NCI-H1092 (cell line): ENCODE measurements at places on chromosomes 11 and 22.
A peak's percentile ranks its signal among the peaks of the same experiment; 100 is the strongest.

GRCh38 chr22:29623059-29623458 is 19.6 kb downstream of the NF2 start:
- no peak for DNase-seq

GRCh38 chr11:119694334-119694733 is 34.7 kb downstream of the NECTIN1 start:
- DNase-seq: no peak

DNA sequence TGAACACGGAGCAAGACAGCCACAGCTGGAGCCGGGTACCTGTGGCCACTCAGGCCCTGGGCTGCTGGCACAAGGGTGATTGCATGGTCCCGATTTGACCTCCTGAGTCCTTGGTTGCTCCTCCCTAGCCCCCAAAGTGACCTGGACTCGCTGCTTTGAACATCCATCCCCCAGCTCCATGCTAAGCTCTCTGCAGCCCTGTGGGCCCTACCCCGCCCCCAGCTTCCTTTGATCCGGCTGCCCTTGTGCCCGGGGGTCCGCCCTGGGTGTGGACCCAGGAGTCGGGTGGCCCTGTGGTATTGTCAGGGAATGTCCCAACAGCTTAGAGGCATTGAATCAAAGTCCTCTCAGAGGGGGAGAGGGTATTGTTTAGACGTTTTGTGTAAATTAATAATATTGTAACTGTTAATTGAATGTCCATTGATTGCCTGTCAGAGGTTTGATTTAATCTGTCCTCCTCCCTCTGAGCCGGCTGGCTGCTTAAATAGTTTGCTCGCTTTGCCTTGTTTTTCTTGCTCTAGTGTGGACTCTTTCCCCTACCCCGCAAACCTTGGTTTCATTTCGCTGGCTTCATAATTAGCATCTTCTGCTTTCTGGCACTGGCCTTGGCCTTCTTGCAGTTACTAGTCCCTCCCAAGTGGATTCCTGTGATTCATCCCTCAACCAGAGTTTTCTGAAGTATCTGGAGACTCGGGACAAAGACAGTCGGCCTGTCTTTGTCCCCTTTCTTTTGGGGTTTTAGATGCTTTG is 20.7 kb downstream of the GRIK4 start:
- no peak for DNase-seq

- DNase-seq: peak; percentile 80
Observed at GRCh38 chr22:22558972-22559603, at the start of gene PRAME. TSS of gene PRAME (minus strand) at chr22:22559265. CDS start at chr22:22556832, 2,433 bp downstream.

GRCh38 chr11:102157219-102157618 is 47.0 kb downstream of the YAP1 start:
- DNase-seq: no peak

DNA sequence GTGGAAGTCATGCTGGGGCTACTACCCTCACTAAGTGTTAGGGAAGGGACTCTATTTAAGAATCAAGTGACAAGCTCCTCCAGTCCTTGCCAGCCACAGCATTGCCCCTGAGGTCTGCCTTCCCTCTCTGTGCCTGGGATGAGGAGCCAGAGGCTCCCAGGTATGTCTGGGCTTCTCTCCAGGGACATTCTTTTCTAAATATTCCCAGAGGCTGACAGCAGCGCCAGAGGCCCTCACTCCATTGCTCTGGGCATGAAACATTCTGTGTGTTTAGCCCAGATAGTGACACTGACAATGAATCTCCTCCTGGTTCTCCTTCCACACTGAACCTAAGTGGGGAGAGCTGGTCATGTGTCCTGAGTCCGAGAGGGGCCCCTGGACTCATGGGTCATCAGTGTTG is 2.2 kb downstream of the OR51E1 start:
- no peak for DNase-seq

DNA sequence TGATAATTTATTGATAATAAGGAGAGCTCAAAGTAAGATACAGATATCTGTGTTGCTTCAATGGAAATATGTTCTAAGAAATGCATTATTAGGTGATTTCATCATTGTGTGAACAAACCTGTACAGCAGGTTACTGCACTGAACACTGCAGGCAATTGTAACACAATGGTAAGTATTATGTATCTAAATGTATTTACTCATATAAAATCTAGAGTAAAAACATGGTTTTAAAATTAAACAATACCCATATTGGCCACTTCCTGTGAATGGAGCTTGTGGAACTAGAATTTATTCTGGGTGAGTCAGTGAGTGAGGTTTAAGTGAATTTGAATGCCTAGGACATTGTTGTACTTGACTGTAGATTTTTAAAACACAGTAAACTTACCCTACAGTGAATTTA is 722.9 kb upstream of the RAG2 start:
- no peak for DNase-seq

DNA sequence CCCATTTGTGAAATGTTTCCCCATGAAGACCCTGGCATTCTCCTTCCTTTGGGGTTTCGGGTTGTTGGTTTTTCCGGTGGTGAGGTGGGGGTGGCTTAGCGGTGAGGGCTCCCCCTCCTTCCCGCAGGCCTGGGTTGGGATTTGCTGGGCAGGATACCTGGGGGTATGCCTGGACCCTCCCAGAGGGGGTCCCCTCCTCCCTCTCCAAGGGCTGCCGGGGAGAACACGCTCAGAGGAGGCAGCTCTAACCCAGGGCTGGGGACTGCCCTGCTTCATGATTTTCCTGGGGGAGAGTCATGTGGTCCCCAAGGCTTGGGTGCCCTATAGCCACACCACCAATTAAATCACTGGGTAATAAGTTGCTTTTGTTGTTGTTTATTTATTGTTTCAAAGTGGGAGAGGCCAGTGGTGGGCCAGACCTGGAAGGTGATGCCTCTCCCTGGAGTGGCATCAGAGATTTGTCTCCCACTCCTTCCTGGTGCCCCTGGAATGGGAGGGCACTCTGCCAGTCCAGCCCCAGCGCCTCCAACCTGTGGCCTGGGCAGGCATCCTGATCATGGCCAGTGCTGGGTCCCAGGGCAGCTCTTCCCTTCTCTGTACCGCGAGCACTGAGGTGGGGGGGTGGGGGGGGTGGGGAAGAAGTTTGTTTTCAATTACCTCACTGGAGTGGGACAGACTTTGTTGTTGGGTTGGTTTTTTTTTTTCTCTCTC is 1.3 kb upstream of the CLCF1 start:
- DNase-seq: no peak

DNA sequence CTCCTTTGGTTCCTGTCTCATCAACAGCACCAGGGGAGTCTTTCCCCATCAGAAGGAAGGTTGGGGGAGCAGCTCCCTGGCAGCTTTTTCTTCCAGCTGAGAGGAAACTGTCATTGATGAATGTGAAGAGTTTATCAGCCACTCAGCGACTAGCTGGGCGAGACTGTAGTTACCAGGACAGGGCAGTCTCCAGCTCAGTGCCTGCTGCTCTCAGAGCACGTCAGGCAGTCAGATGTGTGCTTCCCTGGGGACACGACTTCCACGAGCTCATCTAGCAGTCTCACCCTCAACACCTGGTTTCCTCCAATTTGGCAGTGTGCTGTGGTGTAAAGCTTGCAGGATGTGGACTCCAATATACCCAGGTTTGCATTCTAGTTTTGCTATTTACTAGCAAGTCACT is 12.5 kb upstream of the C1QTNF4 start:
- DNase-seq: no peak

- no peak for DNase-seq
Observed at GRCh38 chr11:65879617-65880016, at the start of gene CTSW. TSS of gene CTSW (plus strand) at chr11:65879837. CDS start at chr11:65879855, 18 bp downstream.

GRCh38 chr11:72075109-72075508 is 5.2 kb downstream of the NUMA1 start:
- no peak for DNase-seq

GRCh38 chr11:70853068-70853769 is 399.2 kb downstream of the SHANK2 start:
- no peak for DNase-seq

DNA sequence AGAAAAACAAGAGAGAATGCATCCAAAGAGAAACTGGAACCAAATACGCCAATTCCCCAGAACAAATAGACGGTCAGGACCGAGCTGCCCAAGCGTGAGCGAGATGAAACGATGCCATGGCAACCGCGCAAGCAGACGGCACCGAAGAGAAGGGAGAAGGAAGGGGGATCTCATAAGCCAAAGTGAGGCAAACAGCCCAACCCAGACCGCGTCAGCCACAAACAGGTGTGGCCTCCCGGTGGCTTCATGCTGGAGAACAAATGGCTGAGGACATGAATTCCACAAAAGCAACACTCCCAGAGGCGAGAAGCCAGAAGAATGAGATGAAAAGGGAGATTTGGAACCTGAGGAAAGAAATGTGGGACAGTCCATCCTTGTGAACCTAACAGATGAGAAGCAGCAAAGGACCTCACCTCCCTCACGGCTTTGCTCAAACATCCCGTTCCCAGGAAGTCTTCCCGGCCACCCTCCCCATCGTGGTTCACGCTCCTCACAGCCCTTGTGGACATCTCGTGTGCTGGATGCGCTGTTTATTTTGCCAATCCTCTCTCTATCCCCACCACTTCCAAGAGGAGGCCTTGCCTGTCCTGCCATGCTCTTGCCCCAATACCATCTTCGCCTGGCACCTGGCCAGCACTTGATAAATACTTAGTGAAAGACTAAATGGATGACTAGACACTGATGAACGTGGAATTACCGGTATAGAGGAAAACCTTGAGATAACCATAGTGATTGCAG is 89.1 kb upstream of the RTL6 start:
- peak; percentile 30 for DNase-seq

GRCh38 chr22:37276776-37277175 is 5.5 kb upstream of the CYTH4 start:
- DNase-seq: no peak

DNA sequence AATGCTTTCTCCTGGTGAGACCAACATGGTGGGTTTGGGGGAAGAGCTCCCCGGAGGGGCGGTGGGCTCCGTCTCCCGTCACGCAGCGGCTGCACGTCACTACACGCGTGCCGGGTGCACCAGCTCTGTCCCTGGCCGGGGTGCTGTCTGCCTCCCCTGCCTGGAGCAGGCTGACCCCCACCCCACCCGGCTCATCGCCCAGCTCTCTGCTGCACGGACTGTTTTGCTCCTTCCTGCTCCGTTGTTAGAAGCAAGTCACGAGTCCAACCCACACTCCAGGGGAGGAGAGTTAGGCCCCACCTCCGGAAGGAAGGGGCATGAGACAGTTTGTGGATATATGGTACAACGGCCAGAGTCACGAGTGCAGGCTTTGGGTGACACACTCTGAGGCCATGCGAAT is 364.9 kb downstream of the BRD1 start:
- no peak for DNase-seq

- no peak for DNase-seq
Observed at GRCh38 chr11:67654225-67654624, 3.7 kb upstream of the ACY3 start.

DNA sequence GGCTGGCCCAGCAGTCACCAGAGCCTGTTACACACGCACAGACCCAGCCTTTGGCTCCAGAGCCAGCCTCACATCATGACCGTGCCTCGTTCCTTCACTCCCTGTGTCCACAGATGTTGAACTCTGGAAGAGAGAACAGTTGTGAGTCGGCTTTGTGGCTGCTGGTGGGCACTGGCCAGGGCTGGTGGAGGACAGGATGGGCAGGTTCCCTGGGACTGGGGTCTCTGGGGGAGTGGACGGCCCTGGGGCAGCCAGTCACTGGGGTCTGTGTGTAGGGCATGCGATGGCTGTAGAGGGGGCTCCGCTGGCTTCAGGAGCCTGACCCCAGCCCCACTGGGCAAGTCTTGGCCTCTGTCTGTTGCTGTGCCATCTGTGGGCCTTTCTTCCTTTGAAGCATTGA is 1070.1 kb downstream of the BRD1 start:
- no peak for DNase-seq

GRCh38 chr11:4932751-4933150 is 8.6 kb upstream of the OR51G1 start:
- no peak for DNase-seq

DNA sequence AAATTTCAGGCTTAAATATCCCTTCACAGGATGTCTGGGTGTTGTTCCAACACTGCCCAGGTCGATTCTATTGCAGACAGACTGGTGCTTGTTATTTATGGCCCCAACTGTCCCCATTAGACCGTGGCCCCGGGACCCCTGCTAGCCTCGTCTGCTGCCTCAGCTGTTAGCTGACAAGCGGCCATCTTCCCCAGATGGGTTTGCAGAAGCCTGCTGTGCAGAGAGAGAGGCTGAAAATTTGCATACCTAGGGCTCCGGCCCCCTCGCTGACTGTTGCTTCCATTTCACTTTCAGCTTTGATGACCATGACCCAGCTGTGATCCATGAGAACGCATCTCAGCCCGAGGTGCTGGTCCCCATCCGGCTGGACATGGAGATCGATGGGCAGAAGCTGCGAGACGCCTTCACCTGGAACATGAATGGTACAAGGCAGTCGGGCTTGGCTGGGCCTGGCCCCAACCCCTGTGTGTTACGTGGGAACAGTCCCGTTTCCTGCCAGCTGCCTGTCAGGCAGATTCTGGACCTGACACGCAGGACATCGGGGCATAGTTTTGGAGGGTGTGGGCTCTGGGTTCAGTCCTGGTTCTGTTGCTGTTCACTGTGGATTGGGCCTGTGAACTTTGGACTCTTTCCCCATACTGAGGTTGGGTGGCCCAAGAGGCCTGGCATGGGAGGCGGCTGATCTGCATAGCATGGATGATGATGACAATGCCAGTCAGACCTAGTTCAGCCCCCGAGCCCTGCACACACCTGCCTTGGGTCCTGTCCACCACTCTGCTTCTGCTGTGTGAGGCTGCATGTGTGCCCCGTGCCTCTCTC is 16.4 kb downstream of the SMARCB1 start:
- DNase-seq: no peak

DNA sequence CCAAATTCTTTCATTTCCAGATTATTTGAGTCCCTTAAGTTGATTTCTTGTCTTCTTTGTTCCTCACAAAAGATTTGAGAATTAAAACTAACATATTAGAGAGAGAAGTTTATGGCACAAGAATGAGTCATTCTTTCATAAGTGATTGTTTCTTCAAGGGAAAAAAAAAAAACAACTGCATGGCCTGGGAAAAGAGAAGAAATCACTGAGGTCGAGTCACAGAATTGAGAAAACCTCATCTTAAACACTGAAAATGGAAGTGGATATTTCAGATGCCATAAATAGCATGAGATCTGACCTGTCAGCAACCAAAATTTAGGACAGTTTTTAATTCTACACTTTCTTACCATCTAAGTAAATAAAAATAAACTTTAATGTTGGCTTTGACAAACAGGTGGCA is 87.2 kb downstream of the CWF19L2 start:
- no peak for DNase-seq

DNA sequence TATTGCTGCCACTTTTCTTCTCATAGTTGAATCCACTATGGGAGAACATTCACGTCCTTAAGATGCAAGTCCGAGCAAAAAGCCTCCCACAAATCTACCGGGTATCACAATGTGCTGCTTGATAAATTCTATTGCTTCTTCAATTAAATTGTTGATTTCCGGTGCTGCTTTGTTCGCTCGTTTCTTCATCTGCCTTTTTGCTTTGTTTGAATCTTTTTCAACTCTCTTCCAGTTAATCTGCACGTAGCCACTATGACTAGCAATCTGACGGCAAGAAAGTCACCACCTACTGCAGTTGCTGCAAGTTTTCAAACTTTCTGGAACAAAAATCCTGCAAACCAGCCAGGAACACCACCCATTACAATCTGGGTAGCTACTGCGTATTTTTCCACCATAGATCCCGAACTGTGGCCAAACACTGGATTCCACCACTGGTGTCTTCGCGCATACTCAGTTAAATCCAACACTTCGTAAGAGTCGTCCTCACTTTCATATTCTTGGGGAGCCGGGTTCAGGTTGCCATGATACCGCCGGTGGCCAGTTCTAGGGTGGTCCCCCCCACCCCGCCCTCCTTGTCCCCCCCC is 59.1 kb downstream of the CLMP start:
- no peak for DNase-seq
